CD4-positive, alpha-beta memory T cell (primary cell): ENCODE measurements at places on chromosomes 1 and 21.

DNA sequence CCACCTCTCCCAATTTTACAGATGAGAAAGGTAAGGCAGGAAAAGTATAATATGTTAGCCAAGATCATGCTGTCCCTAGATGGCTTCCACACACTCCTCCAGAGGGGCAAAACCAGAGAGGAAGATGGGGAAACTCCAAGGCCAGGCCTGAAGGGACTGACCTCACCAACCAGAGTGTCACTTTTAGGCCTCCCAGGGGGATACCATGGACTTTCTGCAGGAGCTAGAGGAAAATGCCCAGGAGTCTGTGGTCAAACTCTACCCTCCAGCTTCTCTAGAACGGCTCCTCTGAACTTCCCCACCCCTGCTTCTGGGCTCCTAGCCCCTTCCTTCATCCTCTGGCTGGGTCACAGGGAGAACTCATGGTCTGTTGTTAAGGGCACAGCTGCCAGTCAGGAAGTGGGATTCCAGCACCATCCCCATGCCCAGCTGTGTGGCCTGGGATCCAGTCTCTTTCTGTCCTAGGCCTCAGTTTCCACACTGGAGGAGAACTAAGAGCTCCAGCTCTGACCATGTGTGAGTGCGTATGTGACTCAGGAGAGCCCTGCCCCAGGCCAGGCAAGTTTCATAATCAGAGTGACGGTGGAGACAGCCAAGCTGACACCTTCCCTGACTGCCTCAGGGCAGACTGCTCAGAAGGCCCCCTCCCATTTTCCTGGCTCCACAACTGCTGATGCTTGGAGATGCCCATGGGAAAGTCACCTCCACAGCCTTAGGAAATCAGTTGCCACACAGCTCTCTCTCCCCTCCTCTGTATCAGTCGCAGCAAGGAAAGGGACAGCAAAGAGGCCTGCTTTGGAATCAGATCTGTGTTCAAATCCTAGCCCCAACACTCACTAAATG lies 1.9 kb downstream of the IGSF8 start:
- no peak for DNase-seq

DNA sequence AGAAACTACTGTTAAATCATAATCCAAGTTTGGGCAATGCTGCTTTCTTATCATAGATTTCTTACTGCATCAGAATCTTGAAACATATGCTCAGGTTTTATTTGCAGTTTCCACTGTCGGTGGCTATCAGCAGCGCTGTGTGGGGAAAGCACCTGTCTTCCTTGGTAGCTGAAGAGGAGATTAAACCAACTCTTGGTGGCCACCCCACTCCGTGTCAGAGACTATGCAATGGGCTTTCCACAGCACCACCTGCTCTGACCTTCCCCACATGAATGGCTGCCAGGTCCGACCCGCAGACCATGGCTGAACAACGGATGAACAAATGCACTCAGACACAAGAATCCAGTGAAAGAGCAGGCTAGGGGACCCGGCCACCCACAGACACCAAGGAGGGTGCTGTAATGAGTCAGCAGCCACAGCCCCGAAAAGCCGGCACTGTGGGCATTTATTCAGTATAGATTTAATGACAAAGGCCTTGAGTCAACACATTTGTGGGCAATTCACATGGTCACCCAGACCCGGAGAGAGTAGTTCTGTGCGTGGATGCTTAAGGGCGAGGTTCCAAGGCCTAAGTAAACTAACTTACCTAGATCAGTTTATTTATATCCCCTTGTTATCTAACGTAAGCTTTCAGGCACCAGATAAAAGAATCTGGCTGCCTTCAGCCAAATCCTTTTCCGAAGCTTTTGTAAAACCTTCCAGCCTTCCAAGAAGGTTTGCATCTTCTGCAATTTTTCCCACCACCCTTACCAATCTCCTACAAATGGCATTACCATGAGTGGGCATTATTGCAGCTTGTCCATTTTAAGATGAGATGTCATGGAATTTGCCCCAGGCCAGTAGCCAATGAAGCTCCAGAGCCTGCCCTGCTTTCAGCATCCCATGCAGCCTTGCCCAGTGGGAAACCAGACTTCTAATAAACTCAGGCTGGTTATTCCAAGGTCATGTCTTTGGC lies 82.7 kb downstream of the HLCS start:
- no peak for DNase-seq

- no peak for DNase-seq
Observed at GRCh38 chr1:45753248-45754037, 3.0 kb upstream of the IPP start.

GRCh38 chr1:106676021-106676420 lies 380.5 kb upstream of the PRMT6 start:
- DNase-seq, result no peak

DNA sequence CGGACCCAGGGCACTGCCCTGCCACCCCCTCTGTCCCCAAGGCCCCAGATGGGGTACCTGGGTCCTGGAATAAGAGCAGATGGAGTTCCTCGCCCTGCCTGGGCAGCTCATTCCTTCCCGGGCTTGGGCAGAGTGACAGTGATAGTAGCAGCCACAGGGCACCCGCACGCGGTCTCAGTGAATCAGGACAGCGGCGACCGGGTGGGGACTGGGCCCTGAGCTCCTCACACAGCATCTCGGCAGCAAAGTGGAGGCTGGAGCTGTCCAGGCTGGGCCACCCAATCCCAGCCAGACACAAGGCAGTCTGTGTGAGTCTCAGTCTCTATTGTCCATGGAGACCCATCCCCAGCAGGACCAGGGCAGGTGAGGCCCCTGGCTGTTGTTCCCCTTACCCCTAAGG lies 37.4 kb upstream of the CCDC27 start:
- DNase-seq, result no peak

DNA sequence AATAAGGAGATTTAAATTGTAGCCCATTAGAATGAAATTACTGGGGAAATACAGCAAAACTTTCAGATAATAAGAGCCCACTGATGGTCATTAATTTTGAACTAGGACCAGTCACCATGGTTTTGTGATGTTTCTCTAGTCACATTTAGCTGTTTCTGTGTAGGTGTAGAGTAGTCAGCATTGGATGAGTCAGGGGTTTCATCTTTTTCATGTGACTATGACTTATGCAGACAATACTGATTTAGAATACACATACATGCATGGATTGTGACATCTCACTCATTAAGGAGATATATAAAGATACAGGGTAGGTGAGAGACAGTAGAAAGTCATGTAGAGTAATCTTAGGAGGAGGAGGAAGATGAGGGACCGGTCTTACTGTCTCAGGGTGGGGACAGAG lies 1192.7 kb downstream of the KCNT2 start:
- DNase-seq, result no peak

DNA sequence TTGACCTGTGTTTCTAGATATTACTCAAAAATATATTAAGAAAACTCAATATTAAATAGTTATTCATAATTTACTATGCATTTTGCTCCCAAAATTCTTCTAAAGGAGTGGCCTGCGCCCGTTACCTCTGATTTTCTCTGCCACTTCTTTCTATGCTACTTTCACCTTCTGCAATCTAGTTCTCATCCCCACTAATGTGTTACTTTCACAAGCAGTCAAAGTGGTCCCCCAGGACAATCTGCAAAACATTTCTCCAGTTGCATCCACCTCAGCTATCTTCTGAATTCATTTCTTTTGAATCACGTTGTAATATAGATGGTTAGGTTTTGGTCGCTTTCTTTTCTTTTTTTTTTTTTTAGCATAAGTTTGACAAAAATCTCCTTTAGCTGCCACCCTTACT lies 13.4 kb downstream of the INSL5 start:
- DNase-seq, result no peak

DNA sequence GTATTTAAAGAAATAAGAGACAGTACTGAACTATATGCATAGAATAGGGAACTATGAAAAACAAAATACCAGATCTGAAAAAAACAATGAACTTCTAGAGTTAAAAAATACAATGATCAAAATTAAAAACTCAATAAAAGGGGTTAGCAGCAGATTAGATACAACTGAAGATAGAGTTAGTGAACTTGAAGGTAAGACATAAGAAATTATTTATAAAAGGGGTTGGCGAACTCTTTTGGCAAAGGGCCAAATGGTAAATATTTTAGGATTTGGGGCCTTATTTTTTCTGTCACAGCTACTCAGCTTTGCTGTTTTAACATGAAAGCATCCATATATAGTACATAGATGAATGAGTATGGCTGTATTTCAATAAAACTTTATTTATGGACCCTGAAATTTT lies 111.4 kb downstream of the ST3GAL3 start:
- DNase-seq, result no peak

GRCh38 chr1:246107516-246108277 lies 399.4 kb downstream of the SMYD3 start:
- no peak for DNase-seq

DNA sequence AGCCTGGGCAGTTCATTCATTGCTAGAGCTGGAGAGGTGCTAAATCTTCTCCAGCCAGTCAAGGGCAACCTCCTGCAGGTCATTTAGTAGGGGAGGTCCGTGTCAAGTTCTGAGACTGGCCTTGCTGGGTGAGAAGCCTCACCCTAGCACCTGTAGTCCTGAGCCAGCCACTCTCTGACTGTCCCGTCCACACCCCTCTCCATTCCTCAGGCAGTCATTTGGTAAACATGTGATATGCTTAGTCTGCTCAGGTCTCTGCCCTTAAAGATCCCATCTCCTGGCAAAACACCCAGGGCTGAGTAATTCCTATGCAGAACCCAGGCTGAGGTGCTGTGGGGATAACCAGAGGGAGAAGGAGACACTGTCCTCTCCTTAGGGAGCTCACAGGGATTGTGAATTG lies 13.7 kb upstream of the IGFN1 start:
- no peak for DNase-seq

DNA sequence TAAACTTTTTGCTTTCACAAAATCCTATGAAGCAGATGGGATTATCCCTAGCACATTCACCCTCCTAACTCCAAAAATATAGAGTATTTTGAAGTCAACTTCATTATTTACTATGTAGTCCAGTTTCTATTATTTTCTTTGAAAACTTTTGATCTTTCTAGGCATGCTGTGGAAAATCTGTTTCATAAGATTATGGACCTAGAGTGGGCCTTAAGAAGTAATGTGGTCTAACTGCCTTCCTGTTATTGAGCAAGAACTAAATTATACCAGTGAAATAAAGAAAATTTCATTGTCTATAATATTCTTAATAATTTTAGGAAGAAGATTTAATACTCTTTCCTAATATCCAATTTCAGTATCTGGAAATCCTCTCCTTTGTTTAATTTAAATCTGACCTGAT lies 58.1 kb downstream of the PRKACB start:
- DNase-seq, result no peak

DNA sequence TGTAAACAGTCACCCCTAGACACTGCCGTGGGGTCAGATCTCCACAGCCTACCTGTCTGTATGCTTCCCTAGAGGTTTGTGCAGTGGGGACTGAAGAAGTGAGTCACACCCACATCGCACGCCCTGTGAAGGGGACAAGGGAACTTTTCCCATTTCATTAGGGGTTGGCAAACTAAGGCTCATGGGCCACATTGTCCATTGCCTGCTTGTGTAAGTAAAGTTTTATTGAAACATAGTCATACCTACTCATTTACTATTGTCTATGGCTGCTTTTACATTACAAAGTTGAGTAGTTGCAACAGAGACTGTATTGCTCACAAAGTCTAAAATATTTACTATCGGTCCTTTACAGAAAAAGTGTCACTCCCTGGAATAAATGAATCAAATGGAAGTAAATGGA lies 2.5 kb upstream of the FGGY start:
- DNase-seq, result no peak

GRCh38 chr1:31302709-31303441 lies 6.0 kb downstream of the ZCCHC17 start:
- DNase-seq, result no peak

- peak; percentile 91 for DNase-seq
Observed at GRCh38 chr1:26126321-26127084, 14.9 kb downstream of the PDIK1L start.

- no peak for DNase-seq
Observed at GRCh38 chr1:47694011-47694890, 256.4 kb downstream of the FOXD2 start.

DNA sequence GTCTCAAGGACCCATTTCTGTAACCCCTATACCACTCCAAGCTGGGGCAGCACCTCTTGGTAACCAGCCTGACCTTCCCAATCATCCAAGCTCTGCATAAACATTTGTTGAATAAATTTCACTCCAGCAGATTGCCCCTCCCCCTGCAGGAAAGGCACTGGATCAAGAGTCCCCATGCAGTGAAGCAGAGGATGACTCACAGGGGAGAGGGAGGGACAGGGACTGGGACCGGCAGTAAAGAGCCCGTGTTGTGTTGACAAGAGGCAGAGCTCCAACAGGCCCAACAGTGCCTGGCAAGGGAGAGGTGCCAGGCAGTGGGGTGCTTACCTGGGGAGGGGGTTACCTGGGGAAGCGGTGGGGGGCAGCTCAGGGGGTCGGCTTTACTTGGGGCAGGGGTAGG lies 32.3 kb downstream of the SLC9A1 start:
- no peak for DNase-seq

- no peak for DNase-seq
Observed at GRCh38 chr1:159581422-159581821, 6.2 kb upstream of the APCS start.

- peak; percentile 83 for DNase-seq
Observed at GRCh38 chr1:156126630-156127534, 12.4 kb downstream of the LMNA start.
